ENCODE measurements at places on chromosomes 12 and 14.

- DNase-seq = no peak
Observed at GRCh38 chr12:43957732-43958372, 122.0 kb downstream of the TMEM117 start.

- no peak for DNase-seq
Observed at GRCh38 chr12:21972055-21972454, 30.8 kb upstream of the ABCC9 start.

DNA sequence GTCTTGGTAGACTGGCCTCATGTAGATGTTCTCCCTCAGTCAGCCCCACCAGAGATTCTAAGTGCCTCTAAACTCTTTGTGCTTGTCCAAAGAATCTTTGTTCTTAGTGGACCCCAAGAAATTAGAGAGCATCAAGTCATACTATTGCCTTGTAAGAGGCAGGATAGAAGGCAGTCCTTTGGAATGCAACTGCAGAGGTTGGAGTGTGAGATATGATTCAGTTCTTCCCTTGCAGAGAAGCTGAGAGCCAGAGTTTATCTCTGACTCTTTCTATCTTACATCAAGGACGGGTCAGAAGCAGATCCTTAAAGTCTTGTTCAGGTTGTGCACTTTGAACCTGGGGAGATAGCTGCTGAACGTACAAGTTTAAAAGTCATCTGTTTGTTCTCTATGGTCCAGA, 21.1 kb downstream of the TMX1 start:
- no peak for DNase-seq

DNA sequence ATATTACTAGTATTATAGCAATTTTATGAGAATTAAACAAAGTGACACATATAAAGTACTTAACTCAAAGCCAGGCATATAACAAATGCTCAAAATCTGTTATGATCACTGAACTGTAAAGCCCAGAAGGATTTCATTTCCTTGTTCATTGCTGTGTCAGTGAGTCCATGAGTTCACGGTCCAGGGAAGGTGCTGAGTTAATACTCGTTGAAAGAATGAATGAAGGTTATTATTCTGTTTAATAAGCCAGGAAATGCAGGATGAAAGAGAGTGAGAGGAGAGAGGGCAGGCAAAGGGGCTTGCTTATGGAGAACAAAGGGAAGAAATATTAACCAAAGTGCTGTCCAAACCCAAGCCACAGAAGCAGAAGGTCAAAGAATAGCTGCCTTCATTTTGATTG, 40.2 kb upstream of the NT5DC3 start:
- no peak for DNase-seq

- peak; percentile 23 for DNase-seq
Observed at GRCh38 chr12:25052196-25052913, 103.5 kb upstream of the BCAT1 start.

GRCh38 chr12:79262938-79263337, 398.4 kb downstream of the SYT1 start:
- DNase-seq = no peak

- DNase-seq = no peak
Observed at GRCh38 chr12:132321321-132322118, 7.9 kb downstream of the GALNT9 start.

- no peak for DNase-seq
Observed at GRCh38 chr12:76646366-76646765, 86.8 kb upstream of the OSBPL8 start.

DNA sequence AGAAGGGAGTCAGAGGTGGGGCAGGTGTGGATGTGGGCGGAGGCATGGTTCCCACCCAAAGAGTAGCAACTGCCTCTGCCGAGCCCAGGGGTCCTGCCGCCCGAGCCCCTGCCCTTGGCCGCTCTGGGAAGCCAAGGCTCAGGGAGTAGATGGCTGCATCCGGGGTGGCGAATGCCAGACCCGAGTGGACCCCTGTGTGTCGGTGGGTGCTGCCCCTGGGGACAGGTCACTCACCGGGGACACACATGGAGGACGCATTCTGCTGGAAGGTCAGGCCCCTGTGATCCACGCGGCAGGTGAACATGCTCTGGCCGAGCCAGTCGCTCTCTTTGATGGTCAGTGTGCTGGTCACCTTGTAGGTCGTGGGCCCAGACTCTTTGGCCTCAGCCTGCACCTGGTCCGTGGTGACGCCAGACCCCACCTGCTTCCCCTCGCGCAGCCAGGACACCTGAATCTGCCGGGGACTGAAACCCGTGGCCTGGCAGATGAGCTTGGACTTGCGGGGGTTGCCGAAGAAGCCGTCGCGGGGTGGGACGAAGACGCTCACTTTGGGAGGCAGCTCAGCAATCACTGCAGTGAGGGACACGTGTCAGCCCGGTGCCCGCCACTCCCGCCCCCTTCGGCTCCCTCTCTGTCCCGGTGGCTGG, 329.0 kb downstream of the TMEM121 start:
- DNase-seq = no peak

- no peak for DNase-seq
Observed at GRCh38 chr14:95381726-95382125, 62.0 kb upstream of the CLMN start.

DNA sequence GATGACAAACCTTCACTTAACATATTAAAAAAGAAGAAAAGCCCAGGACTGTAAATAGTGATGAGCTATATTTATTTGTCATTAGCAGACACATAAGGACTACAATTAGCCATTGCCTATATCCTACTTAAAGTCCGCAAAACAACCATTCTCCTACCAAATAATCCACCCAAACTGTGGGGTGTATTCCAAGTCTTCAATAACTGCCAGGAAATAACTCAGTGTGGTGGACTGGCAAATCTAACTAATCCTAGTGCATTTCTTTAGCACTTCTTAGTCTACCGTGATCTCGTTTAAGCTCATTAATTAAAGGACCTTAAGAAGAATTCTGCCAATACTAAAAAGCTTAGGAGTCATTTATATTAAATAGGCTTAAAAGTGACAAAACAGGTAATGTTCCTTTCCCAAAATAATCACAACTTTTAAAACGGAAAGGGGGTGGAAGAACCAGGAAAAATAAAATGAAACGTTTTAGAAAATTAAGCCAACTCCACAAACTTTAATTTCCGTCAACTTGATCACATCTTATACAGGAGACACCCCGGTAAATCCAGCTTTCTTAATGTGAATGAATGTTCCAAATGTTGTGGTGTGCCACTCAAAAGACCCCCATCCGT, 1.8 kb downstream of the NOVA1 start:
- DNase-seq = no peak

DNA sequence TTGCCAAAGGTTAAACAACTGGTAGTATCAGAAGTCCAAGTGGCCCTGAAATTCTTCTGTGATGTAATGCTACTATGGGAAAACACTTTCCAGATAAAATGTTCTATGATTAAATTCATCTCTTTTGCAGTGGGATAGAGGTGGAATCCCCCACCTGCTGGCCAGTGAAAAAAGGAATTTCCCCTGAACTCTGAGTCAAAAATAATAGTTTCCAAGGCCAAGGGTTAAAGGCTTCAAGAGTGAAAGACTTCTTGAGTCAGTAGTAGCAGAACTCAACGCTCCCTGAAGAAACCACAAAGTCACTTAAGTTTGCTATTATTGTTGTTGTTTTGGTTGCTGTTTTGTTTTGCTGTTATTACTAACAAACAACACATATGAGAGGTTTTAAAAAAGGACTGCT, 330.8 kb downstream of the SOX5 start:
- DNase-seq = no peak

DNA sequence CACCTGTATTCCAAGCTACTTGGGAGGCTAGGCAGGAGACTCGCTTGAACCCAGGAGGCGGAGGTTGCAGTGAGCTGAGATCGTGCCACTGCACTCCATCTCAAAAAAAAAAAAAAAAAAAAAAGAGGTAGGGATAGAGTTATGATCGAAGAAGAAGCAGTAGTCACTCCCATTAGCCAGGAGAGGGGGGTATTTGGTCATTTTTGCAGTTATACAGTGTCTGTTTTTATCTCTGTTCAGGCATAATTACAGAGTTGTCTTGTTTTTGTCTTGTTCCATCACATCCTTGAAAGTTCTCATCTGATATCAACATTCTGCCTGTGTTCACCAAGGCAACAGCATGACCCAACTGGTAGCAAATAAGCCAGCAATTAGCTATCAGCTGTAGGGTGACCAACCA, 98.5 kb upstream of the TMPO start:
- no peak for DNase-seq

DNA sequence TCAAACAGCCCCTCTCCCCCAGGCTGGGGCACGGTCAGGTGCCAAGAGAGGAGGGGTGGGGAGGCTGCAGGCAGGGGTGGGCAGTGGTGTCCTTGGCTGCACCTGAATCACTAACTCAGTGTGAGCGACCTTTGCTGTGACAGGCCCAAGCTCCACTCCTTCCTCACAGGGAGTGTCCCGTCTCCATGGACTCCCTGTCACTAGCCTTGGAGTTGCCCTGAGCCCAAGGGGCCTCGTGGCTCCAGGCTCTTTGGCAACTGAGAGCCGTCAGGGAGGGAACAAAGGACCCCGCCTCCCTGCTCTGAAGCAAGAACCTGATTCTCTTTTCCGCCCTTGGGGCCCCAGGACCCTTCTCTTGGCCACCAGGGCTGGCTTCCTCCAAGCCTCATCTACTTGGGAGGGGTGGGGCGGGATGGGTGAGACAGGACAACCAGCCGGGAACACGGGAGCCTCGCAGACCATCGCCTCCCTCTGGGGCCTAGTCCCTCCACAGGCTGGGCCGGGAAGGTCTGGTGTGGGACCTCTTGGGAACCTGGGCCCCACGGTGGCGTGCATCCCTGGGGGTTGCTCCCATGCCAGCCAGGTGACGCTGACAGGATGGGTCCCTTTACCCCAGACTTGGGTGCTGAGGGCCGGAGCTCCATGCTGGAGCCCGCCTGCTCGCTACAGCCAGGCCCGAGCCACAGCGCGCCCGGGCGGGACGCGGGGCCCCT, 935 bp upstream of the ADSS1 start:
- DNase-seq = no peak

- DNase-seq = no peak
Observed at GRCh38 chr14:50357124-50357523, 39.6 kb downstream of the CDKL1 start.

DNA sequence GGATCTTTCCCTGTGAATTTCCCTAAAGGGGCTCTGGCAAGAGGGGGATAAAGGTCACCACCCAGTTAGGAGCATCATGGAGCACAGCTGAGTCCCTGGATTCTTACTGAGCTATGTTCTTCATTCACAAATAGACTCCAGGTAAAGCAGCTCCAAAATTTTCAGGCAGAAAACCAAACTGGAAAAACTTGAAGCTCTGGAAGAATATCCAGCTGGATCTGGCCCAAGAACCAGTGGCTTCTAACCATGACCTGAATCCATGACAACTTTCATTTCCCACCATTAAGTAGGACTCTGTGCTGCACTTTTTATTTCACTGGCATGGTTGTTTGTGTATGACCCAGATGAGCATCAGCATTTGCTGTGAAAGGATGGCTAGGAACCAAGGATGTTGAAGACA, 180.4 kb upstream of the FKBP4 start:
- DNase-seq = no peak

DNA sequence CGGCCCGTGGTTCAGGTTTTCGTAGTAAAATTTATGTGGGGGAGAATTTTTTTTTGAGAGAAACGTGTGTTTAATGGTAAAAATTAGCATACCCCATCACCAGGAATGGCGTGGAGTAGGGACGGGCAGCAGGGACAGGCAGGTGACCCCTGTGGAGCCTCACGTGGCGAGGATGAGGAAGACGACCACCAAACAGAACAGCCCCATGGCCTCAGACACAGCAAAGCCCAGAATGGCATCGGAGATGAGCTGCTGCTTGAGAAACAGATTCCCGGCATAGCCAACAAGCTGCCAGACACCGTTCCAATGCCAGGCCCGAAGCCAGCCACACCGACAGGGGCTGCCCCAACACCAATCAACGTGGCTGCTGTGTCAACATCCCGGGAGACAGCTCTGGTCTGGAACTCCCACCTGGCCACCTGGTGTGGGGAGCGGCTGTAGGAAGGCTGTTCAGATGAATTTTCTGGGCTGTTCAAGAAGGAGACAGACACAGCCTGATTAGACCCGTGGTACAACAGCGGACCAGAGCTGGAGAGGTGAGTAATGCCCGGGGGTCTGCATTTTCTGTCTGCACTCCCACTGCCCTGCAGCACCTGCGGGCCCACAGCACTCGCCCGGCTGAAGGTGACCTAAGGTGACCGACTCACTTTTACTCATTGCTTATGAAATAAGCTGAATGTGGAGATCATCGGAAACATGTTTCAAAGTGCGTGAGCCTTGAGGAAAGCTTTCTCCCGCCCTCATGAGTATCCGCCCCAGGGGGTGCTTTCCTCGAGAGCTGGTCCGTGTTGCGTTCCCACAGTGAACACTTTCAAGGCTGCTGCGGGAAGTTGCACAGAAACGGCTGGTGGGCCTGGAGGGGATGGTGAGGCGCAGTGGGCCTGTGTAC, 10.6 kb downstream of the TMEM121 start:
- DNase-seq = no peak

- DNase-seq = no peak
Observed at GRCh38 chr14:96168581-96168980, 36.1 kb upstream of the BDKRB2 start.

- no peak for DNase-seq
Observed at GRCh38 chr12:1544996-1545700, 49.2 kb downstream of the FBXL14 start.

DNA sequence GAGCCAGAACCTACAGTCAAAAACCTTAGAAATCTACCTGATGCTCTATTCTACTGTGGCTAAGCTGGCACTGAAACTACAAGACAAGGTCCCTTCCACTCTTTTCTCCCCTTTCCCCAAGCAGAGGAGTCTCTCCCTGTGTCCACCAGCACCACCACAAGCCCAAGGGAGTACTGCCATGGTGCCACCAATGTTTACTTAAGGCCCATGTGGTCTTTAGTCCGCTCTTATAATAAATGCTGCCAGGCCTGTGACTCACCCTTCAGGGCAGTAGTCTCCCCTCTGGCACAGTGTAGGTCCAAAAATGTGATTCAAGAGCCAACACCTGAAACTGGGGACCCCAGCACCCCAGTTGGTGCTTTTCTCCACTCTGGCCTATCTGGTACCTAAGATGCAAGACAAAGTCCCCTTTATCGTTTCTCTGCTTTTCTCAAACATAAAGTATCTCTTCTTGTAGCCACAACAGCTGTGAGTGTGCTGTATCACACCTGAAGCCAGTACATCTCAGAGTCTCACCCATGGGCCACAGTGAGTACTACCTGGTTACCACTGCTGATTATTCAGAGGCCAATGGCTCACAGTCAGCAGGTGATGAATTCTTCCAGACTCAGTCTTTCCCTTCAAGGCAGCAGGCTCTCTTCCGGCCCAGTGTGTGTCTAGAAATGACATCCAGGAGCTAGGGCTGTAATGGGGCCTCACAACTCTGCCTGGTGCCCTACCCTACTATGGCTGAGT, 29.3 kb downstream of the SLC38A2 start:
- no peak for DNase-seq

Data from stimulated activated CD8-positive, alpha-beta memory T cell treated with anti-CD3 and anti-CD28 coated beads, Interleukin-4, amount 100 ng/mL, for 1 hour (primary cell).